Bone marrow (tissue), 2 donors: ENCODE measurements at places on chromosomes 1 and 21.

DNA sequence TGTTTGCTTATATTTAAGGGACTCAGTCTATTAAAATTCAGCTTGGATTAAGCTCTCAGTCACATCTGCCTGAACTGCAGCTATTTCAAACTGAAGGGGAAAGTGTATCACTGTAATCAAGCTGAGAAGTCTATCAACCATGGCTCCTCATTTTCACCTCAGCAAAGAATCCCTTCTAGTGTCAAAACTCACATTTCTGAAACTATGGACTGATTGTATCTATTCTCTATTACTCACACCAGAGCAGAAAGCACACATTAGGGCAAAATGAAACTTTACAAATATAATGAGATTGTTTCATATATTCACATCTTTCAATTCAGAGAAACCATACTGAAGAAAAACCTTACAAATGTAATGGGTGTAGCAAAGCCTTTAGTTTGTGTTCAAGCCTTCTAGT lies 14.6 kb upstream of the C1orf146 start:
- no peak for DNase-seq

GRCh38 chr1:234458352-234459017 lies 20.5 kb downstream of the TARBP1 start:
- DNase-seq = no peak

- peak; percentile 84 for DNase-seq
These were observed 475.4 kb upstream of the NR5A2 start for GRCh38 chr1:199551967-199552565.

DNA sequence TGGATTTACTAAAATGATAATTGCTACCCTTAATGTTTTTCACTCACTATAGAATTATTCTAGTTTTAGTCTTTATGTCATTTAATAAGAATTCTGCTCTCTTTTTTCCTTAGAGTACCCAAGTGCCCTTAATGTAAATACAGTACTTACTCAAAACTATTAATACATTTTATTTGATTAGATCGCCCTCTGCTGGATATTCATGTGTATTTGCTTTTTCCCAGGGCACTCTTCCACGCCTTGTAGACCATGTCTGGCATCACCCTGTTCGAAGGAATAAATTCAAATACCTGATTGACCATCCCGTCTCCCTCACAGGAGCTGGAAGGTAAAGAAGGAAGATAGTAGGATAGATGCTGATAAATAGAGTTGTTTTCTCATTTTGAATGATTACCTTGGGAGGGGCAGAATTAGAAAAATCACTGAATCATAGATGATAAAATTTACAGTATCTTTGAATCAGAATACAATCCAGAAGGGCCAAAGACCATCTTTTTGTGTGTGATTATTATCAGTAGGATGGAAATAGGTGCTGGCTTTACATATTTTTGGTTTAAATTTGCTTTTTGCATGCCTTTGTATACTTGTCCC lies 4.1 kb downstream of the AXDND1 start:
- DNase-seq = no peak

DNA sequence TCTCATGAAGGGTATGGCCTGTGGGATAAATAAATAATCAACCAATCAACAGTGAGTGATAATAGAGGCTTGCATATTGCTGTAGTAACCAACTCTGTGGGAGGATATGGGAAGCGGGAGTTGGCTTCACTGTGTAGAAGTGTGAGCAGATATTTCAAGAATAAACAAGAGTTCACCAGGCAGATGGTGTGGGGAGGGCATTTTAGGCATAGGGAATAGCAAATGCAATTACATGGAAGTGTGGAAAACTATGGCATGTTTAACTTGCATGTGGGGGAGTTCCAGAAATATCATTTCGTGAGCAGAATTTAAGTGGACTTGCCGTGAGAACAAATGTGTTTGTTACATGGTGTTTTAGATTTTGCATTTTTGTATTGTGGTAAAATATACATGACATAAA lies 95.2 kb downstream of the SPATA46 start:
- no peak for DNase-seq

DNA sequence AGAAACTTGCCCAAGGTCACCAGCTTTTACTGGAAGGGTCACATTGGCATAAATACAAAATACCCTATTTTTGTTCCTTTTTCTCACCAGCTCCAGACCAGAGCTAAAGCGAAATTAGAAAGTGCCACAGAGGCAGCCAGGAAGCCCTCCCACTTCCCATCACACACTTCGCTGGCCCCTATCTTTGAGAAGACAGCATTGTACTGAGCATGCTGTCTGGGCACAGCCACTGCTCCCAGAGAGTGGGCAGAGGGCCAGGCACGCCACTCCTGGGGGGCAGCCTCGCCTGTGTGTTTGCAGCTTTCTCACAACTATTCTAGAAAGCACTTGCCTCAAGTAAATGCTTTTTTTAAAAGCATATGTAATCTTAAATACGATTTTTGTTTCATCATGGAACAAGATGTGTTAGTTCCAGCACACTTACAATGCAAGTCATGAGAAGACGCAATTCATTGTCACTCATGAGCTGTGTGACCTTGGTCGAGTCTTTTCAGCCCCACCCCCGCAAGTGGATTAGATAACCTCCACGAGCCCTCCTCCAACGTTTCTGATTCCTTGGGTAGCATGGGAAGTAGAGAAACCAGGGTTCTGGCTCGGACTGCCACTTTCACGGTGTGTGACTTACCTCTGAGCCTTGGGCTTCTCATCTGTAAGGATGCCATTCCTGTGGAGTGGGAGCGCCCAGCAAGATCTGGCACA lies 25.7 kb upstream of the EPHA8 start:
- DNase-seq = no peak

DNA sequence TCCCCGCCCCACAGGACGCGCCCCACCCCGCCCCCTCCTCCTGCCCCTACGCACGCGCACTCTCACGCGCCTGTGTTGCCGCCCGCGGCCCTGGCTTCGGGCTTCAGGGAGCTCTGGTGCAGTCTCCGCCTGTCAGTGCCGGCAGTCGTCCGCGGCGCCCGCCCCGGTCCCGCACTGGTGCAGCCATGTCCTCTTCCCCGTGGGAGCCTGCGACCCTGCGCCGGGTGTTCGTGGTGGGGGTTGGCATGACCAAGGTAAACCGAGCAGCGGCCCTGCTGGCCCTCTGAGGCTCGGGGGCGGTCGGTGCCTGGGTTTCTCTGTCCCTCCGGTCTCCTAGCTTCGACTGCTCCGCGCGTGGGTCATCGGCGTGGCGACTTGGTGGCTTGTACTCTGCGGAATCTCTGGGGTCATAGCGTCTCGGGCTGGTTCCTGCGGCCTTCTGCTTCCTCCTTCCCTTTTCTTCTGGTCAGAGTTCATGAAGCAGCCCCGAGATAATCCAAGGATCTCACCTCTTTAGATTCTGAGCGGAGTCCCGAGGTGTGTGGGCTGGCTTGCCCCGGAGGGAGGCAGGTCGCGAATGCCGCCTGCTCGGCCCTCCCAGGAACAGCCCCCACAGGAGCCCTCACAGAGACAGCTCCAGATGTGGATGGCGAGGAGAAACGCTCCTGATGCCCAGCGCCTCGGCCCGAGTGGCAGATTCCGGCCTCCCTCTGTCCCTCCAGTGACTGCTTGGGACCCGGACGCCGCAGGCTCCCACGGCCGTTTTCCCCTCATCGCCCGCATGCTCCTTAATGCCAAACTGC lies at the start of gene SCP2:
Gene SCP2 (plus strand): TSS at position 65 of the 803 bp plus-strand sequence. CDS start 121 bp downstream, at position 186.
- DNase-seq = no peak

- no peak for DNase-seq
These were observed 57.9 kb downstream of the CENPF start for GRCh38 chr1:214660900-214661299.

- DNase-seq = no peak
These were observed 239.8 kb upstream of the RAB4A start for GRCh38 chr1:229031061-229031460.

GRCh38 chr1:4711416-4712275 lies 57.2 kb downstream of the AJAP1 start:
- no peak for DNase-seq

DNA sequence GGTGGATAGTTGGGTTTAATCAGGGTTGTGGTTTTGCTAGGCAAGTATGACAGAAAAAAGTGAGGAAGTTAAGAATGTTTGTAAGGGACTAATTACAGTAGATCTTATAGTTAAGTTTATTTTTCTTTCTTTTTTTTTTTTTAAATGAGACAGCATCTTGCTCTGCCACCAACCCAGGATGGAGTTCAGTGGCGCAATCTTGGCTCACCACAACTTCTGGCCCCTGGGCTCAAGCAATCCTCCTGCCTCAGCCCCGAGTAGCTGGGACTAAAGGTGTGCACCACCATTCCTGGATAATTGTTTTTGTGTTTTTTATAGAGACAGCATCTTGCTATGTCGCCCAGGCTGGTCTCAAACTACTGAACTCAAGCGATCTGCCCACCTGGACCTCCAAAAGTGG lies 41.7 kb downstream of the EYA3 start:
- DNase-seq = no peak

DNA sequence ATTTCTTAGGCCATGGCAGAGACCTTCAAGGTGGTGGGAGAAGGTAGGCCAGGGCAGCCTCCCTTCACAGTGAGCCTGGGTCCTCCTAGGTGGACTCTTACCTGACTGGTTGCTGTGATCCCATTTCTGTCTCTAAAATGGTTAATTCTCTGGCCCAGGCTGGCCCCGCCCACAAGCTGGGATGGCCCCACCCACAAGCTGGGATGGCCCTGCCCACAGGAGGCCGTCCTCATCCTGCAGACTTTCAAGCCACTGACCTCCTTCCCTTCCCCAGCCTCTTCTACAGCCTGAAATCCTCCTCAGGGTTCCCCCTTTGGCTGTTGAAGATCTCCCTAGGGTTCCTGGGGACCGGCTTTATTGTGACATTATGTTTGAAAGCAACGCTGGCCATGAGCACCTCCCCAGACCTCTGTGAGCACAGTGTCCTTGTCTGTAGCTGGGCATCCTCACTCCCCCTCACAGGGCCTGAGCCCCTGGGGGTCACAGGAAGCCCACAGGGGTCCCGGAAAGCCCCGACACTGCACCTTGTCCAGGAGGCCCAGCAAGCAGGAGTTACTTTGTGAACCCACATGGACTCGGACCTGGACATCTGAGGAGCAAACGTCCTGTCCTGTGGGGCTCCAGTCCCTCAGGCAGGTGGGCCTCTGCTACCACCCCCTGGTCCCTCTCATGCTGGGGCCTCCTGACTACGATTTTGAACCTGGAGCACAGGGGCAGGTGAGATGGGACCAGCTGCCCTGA lies 621.7 kb downstream of the MATN1 start:
- no peak for DNase-seq

- DNase-seq = no peak
These were observed 69.9 kb upstream of the ZC3H11B start for GRCh38 chr1:219682788-219683187.

- DNase-seq = no peak
These were observed 109.9 kb downstream of the SPAG17 start for GRCh38 chr1:118075116-118075515.

DNA sequence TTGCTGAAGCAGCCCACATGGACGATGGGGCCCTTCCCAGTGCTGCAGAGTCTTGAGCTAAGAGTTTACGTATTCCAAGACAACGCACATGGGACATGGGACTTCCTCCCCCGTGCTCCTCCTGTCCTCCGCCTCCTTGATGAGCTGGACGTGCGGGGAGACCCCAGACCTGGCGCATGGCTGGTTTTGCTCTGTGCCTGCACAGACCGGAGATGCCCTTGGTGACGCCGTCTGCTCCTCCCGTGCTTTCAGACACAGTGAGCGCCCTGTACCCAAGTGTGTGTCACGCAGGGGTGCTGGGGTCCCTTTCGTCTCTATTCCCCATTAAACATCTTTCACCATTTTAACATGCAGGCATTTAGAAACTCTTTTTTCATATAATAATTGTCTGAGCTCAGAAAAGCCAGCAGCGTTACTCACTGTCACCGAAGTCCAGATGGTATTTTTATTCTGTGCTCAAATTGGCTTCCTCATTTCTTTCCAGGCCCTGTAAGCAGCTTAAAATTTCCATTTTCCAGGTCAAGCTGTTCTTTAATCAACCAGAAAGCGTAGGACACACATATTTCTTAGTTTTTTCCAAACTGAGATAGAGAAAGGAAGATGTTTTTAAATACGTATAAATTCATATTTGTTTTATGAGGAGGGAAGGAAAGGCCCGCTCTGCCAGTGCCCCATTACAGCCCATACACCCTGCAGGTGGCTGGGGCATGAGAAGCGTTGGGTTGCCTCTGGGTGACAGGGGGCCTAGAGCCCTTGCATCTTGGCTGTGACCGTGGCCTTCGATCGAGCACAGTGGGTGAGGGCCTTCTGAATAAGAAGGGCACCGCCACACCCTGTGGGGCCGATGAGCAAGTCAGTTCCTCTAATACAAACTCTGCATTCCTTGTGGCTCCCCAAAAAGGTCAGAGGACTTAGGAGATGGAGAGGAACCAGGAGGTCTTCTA lies 17.9 kb upstream of the ZBTB21 start:
- DNase-seq = peak; percentile 43

GRCh38 chr1:196214866-196215265 lies 393.4 kb downstream of the KCNT2 start:
- no peak for DNase-seq

DNA sequence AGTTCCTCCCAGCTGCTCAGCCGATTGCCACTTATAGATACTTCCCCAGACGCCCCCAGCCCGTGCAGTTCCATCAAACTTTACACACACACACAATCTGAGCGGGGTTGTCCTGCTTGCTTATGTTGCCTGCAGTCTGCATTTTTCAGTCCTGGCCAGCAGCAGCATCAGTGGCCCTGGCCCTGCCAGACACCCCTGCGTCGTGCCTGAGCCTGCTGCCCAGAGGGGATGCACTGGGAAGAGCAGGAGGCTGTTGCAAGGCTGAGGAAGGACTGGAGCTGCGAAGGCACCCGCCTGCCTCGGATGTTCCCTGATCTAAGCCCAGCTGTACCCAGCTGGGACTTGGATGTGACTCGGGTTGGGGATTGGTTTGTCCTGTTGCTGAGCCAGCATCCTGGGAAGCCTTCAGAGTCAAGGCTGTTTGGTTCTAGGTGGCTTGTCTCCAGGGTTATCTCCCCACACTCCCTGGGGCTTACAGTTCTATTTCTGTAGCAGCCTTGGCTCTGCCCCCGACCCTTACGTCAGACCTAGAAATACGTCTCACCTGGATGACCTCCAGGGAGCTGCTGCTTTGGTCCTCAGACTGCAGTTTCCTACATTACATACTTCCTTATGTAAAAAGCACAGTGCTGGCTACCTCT lies 42.3 kb downstream of the MAN1C1 start:
- no peak for DNase-seq

DNA sequence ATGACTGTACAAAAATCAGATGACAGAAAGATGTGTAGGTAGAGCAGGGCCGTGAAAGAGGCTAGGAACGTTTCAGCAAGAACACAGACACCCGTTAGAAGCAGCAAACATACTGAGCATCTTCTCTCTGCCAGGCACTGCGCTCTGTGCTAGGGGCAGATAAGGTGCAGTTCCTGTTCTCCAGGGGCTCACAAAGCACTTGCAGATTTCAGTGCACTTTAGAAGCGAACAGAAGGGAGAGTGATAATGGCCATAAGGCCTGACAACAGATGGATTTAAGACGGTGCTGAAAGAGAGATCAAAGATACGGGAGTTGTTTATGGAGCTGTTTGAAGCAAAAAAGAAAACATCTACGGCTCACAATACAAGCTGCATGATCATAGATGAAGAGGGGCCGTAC lies 200.3 kb upstream of the FOXD3 start:
- no peak for DNase-seq

- peak; percentile 4 for DNase-seq
These were observed 81.5 kb downstream of the ERG start for GRCh38 chr21:38416791-38417190.
